Cardiac ventricle fibroblast (primary cell): ENCODE measurements at places on chromosomes 12 and 14. TPM values are rescaled to one million over a fixed set of nuclear protein-coding genes. Genes with fewer than 3 reads are reported as not detected.

ULK1 gene
- total RNA-seq: 14.1 and 17.2 TPM in 2 replicates

GPRC5D gene
- total RNA-seq: not detected in 2 replicates

TMEM253 gene
- not detected in 2 replicates for total RNA-seq

BAG5 gene
- total RNA-seq: 16.7 and 17.3 TPM in 2 replicates

FOXN4 gene
- total RNA-seq: not detected in 2 replicates

SRRM4 gene
- total RNA-seq: not detected in 2 replicates

CLMN gene
- 1.6 and 5.1 TPM in 2 replicates for total RNA-seq
